Lung (tissue), 17 donors: ENCODE measurements at places on chromosomes 13 and 19. TPM values are rescaled to one million over a fixed set of nuclear protein-coding genes. Genes with fewer than 3 reads are reported as not detected.

Gene EFNB2
- polyA plus RNA-seq = 15.7 TPM

Gene ZNF223
- polyA plus RNA-seq = 2.8 TPM

Gene ICAM5
- 15.0 TPM for polyA plus RNA-seq

Gene C19orf67
- not detected for polyA plus RNA-seq

Gene IL4I1
- polyA plus RNA-seq = 21.2 TPM

Gene PRTN3
- polyA plus RNA-seq = 0.85 TPM

Gene KIR2DL4
- 0.10 TPM for polyA plus RNA-seq

Gene CBY2
- not detected for polyA plus RNA-seq

Gene OPA3
- polyA plus RNA-seq = 5.5 TPM

Gene NLRP5
- not detected for polyA plus RNA-seq
